ENCODE measurements at places on chromosomes 12 and 14. TPM values are rescaled to one million over a fixed set of nuclear protein-coding genes. Genes with fewer than 3 reads are reported as not detected.

DNA sequence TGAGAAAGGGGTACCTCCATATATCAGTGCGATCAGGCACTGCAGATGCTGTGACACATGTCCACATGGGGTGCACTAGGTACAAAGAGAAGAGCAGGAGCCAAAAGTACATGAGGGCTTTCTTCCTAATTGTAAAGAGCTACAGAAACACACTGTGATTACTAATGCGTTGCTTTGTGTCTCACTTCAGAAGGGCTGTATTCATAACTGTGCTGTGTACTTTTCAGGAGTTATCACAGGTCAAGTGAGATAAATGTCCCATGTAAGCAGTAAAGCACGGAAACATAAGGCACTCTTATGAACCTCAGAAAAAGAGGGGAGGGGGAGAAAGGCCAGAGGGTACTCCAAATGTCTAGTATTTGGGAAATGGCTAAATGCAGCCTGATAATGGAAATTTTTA lies 10.6 kb downstream of the SPRING1 start:
- no peak overlapping the region for H3K4me3 ChIP-seq
- no peaks in the 10 kb centered on the region for H3K4me1 ChIP-seq
- DNase-seq: no peak
- H3K27me3 ChIP-seq: no peaks in the 10 kb centered on the region

DNA sequence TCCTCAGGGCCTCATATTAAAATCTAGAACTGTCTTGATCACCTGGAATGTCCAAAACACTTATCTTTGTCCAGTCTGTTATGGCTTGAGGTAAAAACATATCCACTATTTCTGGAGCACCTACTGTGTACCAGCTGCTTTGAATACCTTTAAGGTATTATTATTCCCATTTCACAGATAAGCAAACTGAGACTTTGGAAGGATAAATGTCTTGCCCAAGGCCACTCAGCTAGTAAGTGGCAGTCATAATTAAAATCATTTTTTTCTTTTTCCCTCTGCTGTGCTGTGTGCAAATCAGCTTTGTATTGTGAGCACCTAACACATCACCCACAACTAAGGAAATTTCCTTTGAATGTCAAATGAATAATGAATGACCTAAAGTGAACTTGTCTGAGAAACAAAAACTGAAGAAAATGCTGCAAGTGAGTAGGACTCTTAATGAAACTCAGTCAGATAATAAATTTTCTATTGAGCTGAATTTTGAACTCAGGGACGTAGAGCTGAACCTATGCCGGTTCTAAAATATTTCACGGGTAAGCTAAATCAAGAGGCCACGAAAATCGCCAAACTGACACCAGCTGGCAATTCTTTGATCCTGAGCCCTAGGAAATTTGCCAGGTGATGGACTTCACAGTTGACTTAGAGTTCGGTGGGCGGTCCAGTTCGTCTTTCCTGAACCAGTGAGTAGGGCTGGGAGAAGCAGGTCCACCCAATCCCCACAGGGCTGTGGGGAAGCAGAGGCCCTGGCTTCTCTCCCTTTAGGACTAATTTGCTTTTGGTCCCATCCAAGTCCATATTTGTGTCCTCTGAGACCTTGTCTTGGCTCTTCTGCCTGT lies 159.7 kb upstream of the PWP1 start:
- no peak for DNase-seq
- no peak overlapping the region for H3K27ac ChIP-seq
- H3K36me3 ChIP-seq: no peaks in the 10 kb centered on the region
- peaks cover 10% of the 10 kb centered on the region for H3K4me1 ChIP-seq
- H3K27me3 ChIP-seq: no peaks in the 10 kb centered on the region

DNA sequence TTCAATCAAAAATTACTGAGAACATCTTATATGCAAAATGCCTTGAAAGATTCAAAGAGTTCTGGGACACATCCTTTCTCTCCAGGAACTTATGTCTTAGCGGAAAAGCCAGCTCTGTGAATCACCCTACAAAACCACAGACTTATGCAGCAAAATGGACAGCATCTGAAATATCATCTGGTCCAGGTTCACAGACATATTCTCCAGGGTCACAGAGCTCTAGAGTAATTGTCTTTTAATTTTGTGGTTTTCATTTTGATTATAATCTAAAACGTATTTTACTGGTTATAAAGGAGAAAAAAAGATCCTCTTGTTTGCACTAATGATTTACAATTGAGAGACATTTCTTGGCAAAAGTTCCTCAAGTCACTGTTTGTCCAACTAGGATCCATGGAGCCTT lies 246.2 kb downstream of the MSRB3 start:
- no peaks in the 10 kb centered on the region for H3K4me1 ChIP-seq
- H3K27ac ChIP-seq: no peak overlapping the region
- no peaks in the 10 kb centered on the region for H3K36me3 ChIP-seq

CIPC gene
- total RNA-seq: 17.8 TPM

- H3K4me1 ChIP-seq: peaks cover 9% of the 10 kb centered on the region
- no peaks in the 10 kb centered on the region for H3K36me3 ChIP-seq
- H3K27me3 ChIP-seq: no peaks in the 10 kb centered on the region
- DNase-seq: no peak
Measured at GRCh38 chr14:22517117-22517720, 71.8 kb downstream of the DAD1 start.

SLCO1B1 gene
- total RNA-seq: 218 TPM

MDGA2 gene
- 0.17 TPM for total RNA-seq

GRCh38 chr12:38850461-38850860 lies 54.9 kb downstream of the CPNE8 start:
- H3K36me3 ChIP-seq: no peaks in the 10 kb centered on the region
- H3K27me3 ChIP-seq: no peaks in the 10 kb centered on the region
- no peaks in the 10 kb centered on the region for H3K4me1 ChIP-seq
- H3K4me3 ChIP-seq: no peak overlapping the region
- no peak for DNase-seq
- no peak overlapping the region for H3K27ac ChIP-seq

DNA sequence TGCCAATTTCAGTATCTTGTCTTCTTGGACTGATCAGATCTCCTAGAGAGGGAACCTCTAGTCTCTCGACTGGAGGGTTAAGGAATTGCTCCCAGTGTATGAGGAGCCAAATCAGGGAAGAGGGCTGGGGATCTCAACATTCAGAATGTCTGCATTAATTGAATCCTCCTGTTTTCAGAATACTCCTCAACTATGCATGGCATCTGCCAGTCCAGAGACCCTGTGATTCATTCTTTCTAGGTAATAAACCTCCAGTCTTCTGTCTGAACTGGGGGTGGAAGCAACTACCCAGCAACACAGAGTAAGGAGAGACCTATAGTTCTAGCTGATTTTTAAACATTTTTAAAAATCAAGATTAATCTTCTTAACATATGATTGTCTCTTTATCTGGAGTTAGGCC lies 92.7 kb downstream of the AKAP6 start:
- H3K36me3 ChIP-seq: no peaks in the 10 kb centered on the region
- no peak overlapping the region for H3K27ac ChIP-seq
- no peaks in the 10 kb centered on the region for H3K27me3 ChIP-seq
- H3K4me1 ChIP-seq: no peaks in the 10 kb centered on the region

DNA sequence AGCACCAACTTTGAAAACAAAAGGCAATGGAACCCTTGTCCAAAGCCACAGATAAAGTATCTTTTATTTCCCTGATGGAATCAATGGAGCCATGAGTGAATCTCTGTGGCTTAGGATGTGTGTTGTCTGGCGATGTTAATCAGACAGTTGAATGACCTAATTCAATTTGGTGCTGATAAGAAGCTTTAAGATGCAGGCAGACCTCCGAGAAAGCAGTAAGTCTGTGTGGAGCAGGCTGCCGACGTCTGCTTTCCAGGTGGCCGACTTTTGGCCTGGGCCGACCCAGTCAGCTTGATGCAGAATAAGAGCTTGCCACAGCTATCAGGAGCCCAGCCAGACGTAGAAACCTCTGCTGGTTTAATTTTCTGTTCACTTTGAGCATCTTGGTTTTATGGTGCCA lies 21.1 kb upstream of the TMEM132C start:
- no peak overlapping the region for H3K4me3 ChIP-seq
- H3K27ac ChIP-seq: no peak overlapping the region
- DNase-seq: no peak
- H3K4me1 ChIP-seq: no peaks in the 10 kb centered on the region
- H3K36me3 ChIP-seq: no peaks in the 10 kb centered on the region
